Femur (tissue), 1 donor: ENCODE measurements at places on chromosomes 5 and 9.

GRCh38 chr5:107966201-107966600 lies 295.5 kb upstream of the EFNA5 start:
- no peak for DNase-seq

- DNase-seq, result no peak
Observed at GRCh38 chr5:106737111-106737510, 933.6 kb downstream of the EFNA5 start.

GRCh38 chr9:121947775-121948174 lies 145.3 kb downstream of the TTLL11 start:
- DNase-seq, result no peak

GRCh38 chr5:83895860-83896259 lies 175.2 kb upstream of the HAPLN1 start:
- DNase-seq, result no peak

GRCh38 chr5:107875833-107876232 lies 205.1 kb upstream of the EFNA5 start:
- DNase-seq, result no peak

GRCh38 chr5:74762599-74762998 lies 4.3 kb downstream of the GFM2 start:
- no peak for DNase-seq

GRCh38 chr5:6439588-6440550 lies 8.8 kb upstream of the UBE2QL1 start:
- no peak for DNase-seq

DNA sequence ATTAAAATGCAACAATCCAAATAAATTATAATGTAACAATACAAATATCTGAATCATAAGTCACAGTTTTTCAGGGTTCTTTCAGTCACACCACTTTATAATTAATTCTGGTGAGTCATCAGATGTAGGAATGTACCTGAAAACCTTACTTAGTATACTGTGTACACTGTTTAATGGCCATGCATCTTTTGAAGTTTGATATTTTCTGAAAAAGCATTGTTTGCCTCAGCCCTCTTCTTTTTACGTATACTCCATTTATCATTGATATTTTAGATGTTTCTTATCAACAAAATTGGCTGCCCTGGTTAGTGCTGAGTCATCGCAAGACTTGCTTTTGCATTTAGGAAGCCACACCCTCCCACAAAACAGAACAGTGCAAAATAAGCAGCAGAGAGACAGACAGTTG lies 218.6 kb downstream of the PJA2 start:
- no peak for DNase-seq

GRCh38 chr9:117368684-117369230 lies 46.1 kb downstream of the ASTN2 start:
- no peak for DNase-seq

DNA sequence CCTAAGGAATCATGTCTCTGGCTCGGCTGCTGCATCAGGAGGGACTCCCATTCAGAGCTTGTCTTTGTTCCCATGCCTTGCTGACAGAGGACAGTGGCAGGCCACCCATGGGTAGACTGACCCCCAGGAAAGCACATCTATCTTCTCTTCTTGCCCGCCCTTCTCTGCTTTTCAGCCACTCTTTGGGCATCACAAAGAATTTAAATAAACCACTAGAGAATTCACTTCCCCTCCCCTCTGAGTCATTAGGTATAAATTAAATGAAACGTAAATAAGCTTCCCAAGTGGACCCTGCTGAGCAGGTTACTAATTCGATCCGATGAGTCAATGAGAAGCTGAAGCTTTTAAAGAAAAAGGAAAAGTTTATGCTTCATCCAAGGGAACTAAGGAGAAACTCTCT lies 97.0 kb downstream of the DRD1 start:
- no peak for DNase-seq

GRCh38 chr5:159343295-159344094 lies 13.2 kb upstream of the IL12B start:
- no peak for DNase-seq
